Head of caudate nucleus (tissue), 42 donors: ENCODE measurements at places on chromosomes 12 and 14.

GRCh38 chr14:90447720-90448497 lies 51.1 kb downstream of the CALM1 start:
- no peak for DNase-seq

DNA sequence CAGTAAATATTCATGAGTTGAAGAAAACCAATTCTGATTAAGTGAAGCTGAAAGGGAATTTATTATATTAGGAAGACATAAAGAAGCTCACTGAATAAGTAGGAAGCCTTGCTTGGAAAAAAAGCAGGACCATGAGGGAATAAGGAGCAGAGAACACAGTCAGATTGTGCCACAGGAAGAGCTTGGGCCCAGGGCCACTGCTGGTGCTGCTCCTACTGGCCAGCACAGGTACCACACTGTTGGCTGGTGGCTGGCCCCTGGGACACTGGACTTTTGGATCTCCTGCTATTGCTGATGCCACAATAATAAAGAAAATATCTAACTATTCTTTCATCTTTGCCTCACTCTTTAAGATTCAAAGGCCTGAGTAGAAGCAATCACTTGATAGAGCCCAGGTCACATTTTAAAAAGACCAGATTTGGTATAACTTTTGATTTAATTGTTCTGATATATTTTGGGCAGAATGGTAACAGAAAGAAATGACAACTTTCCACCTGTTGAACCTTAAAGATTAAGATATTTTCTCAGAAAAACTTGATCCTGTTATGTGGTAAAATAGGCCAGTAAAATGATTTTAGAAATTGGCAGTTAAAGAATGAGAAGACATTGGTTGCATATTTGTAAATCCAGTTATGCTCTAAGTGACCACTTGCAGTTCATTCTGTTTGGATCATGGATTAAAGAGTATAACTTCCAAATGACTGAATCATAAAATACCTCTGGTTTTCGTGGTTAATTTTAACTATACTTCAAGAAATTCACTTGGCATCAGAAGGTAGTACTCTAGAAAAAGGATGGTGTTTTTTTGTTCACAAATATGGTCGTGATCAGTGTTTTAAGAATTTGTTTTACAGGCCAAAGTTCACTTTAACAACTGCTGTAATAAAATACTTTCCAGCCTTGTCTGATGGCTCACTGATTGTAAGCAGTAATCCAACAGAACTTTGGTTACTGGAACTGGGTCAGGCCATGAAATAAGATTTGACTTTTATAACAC lies 68.3 kb downstream of the DERA start:
- DNase-seq = no peak

- DNase-seq = no peak
Observed at GRCh38 chr14:54052696-54053385, 96.2 kb upstream of the BMP4 start.

DNA sequence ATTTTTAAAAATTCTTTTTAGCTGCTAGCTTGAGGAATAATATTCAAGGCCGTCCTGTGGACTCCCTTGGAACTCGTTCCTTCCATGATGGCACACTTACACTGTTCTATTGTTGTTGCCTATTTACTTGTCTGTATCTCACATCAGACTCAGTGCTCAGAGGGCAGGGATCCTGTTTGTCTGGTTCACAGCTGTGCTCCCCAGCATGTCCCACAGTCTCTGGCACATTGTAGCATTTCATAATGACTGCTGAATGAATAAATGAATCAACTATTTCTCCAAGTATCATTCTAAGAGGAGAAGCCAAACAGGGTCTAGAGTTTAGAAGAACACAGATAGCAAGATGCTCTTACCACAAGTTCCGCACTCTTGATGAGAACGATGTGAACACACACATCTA lies 48.0 kb downstream of the NTN4 start:
- peak; percentile 66 for DNase-seq

GRCh38 chr12:77328326-77328725 lies 263.0 kb upstream of the E2F7 start:
- DNase-seq = no peak

DNA sequence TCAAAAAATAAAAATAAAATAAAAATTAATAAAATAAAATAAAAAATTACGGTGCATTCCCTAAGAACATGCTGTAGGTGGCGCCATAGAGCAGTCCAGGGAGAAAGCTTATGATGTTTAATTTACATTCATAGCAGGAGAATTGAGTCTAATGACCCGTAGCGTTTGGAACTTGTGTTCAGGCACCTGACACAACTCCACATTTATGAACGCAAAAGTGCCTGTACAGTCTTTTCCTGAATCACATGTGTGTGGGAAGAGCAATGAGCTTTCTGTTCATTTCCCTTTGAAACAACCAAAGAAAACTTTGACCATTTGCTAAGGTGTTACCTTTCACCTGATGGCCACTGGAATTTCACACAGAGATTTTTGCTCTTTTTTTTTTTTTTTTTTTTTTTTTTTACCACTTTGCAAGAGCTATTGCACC lies 60.6 kb upstream of the KCNA1 start:
- no peak for DNase-seq

DNA sequence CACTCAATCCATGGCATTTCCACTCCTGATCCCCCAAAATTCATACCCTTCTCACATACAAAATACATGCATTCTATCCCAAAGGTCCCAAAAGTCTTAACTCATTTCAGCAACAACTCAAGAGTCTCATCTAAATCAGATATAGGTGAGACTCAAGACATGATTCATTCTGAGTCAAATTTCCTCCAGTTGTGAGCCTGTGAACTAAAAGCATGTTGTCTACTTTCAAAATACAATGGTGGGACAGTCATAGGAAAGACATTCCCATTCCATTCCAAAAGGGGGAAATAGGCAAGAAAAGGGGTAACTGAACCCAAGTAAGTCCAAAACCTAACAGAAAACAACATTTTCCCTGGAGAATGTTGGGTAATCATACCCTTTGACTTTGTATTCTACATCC lies 103.3 kb downstream of the C12orf75 start:
- no peak for DNase-seq

DNA sequence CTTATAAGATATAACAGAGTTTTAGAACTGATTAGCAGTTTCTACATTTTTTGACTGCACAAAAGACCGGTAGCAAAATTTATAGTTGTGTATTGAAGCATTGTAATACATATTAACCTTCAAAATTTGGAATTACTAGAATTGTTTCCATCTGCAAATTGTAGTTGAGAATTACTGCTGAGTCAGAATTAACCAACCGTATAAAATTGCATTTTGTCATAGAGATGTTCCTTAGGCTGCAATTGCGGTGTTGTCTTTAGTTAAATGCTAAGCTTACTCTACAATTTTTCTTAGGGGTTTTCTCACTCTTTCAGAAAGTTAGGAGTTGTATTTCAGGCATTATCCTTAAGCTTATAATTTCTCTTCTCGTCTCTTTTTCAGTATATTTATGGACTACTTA lies 132.2 kb downstream of the PLEKHA5 start:
- no peak for DNase-seq

DNA sequence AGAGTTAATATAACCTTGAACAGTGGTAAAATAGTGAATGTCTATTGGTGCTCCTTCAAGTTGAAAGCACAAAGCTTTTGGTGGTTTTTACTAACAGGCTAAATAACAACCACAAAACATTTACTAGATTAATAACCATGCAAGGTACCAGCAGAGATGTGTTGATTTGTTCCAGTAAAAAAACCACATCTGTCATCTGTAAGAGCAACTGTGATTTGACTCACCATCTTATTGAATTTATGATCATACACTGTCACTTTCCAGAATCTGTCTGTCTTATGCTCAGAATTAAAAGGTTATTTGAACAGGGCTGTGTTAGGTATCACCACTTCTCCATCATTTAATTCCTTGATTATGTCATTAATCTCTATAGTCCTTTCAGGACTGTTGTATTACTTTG lies 107.0 kb upstream of the PTHLH start:
- no peak for DNase-seq

DNA sequence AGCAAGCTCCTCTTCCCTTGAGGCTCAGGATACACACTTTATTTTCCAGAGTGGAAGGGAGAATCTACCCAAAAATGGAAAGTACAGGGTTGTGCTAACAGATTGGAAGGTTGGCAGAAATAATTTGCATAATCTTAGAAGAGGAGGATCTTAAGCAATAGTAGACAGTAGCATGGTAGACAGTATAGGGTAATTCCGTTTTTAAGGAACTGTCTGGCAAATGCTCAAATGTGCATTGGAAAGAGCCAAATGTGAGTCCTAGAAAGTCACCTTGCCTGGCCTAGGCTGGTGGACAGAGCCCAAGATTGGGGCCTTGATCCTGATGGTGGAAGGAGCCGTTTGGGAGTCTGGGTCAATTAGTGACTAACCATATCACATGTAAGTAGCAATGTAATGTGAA lies 13.1 kb upstream of the CARMIL3 start:
- no peak for DNase-seq

GRCh38 chr12:72570601-72571000 lies 298.4 kb downstream of the TRHDE start:
- DNase-seq = no peak

GRCh38 chr12:67802731-67803130 lies 154.2 kb downstream of the DYRK2 start:
- DNase-seq = no peak

DNA sequence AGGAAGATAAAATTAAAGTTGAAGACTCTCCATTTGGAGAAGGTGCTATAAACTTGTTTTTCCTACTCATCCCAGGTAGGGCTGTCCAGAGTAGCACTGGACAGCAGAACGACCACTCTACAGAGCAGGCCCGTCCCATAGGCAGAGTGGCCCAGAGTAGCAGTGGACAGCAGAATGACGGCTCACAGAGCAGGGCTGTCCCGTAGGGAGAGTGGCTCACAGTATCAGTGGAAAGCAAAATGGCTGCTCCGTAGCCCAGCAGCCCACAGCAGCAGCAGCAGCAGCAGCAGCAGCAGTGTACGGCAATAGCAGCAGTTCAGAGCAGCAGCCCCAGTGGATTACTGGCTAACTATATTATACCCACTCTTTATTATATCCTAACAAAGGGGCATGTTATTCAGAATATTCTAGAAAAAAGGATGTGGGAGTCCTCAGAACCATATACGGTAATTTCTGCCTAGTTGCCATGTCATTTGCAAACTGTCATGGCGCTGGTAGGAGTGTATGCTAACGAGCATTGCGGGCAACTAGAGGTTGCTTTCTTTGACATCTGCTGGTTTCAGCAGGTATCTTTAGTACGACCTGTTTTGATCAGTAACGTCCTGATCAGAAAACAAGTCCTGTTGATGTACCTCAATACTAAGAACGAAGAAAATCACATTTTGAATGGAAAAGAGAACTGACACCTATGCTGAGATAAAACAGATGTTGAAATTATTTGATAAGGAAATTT lies 567.3 kb downstream of the SLC16A7 start:
- DNase-seq = no peak

- no peak for DNase-seq
Observed at GRCh38 chr12:61367281-61367785, 892.9 kb upstream of the USP15 start.

- DNase-seq = no peak
Observed at GRCh38 chr12:16020031-16020430, 108.9 kb downstream of the DERA start.

- no peak for DNase-seq
Observed at GRCh38 chr12:25819691-25820090, 138.8 kb upstream of the RASSF8 start.

DNA sequence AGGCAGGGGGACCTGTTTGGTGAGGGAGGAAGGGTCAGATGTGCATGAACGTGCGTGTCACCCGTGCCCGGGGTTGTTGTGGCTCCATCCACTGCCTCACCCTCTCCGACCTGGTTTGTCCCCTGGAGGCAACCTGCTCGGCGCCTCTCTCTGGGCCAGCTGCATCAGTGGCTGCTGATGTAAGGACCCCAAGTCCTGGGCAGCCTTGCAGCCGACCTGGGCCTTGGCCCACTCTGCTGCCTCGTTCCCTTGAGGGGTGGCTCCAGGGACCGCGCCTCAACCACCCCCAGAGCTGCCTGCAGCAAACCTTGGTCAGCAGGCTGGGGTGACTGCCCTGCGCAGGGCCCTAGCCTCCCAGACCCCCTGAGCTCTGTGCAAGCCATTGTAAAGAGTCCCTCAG lies 351.7 kb downstream of the TMEM121 start:
- DNase-seq = peak; percentile 6

- DNase-seq = no peak
Observed at GRCh38 chr12:117968151-117968789, 520 bp downstream of the KSR2 start.

GRCh38 chr12:78938341-78939084 lies 73.9 kb downstream of the SYT1 start:
- DNase-seq = no peak

DNA sequence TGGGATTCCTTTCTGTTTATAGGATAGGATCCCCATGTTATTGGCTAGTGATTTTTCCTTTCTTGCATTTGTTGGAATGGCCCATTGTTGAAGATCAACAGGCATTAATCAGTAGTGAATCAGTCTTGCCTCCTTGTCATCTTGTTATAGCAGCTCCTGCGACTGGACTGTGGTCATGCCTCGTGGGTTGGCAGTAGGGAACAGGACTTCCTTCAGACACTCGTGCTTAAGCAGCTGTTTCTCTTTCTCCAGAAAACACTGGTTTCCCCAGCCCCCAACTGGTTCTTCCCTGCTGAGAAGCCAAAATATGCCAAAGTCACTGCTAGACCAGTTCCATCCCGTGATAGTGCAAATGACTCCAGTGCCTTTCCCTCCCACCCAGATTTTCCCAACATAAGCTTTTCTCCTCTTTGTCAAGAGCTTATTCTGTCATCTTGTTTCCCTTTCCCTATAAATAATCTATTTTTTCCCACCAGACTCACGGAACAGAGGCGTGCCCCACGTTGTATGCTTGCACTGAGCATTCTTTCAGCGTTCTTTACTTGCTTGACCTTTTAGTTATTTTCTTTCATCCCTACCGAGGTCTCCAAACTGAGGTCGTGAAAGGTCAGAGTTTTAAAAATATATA lies 83.5 kb downstream of the SAMD4A start:
- DNase-seq = peak; percentile 24

- no peak for DNase-seq
Observed at GRCh38 chr14:58415636-58416547, 11.4 kb downstream of the TIMM9 start.

- DNase-seq = no peak
Observed at GRCh38 chr12:121279071-121279375, 17.5 kb downstream of the CAMKK2 start.

DNA sequence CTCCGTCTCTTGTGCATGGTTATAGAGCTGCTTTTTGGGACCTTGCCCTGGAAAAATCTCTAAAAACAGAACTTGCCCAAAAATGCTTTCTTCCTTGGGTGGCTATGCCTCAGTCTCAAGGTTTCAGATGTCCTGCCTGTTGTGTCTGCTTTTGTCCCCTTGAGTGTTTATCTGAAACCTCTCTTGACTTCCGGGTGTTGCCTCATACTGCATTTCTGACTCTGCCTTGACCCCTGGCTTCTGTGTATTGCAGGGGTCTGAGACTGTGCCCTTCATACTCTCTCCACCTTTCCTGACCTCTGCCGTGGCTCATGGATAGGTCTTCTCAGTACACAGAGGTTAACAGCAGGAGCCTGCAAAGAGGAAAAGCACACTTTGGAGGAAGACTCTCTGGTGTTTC lies 124.8 kb upstream of the NTF3 start:
- DNase-seq = no peak
